Stimulated activated CD8-positive, alpha-beta memory T cell treated with anti-CD3 and anti-CD28 coated beads, Interleukin-4, amount 100 ng/mL, for 4 hours (primary cell): ENCODE measurements at places on chromosomes 16 and 17.

GRCh38 chr17:5344914-5345313 is 62.8 kb downstream of the RABEP1 start:
- DNase-seq = no peak

DNA sequence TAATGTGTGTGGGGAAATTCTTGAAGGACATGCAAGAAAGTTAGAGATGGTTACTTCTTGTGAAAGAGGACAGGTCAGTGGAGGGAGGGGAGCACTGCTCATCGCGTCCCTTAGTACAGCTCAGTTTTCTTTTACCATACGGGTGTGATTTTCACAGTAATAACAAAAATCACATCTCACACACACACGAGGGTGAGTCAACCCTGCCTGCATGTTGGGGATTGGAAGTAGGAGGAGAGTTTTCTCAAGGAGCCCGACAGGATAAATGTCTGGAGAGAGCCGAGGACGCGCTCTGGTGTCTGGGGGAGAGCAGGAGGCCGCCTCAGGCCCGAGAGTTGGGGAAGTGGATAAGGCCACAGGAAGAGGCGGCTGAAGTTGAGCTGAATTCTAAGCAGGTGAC is 16.4 kb downstream of the PLCD3 start:
- DNase-seq = no peak

DNA sequence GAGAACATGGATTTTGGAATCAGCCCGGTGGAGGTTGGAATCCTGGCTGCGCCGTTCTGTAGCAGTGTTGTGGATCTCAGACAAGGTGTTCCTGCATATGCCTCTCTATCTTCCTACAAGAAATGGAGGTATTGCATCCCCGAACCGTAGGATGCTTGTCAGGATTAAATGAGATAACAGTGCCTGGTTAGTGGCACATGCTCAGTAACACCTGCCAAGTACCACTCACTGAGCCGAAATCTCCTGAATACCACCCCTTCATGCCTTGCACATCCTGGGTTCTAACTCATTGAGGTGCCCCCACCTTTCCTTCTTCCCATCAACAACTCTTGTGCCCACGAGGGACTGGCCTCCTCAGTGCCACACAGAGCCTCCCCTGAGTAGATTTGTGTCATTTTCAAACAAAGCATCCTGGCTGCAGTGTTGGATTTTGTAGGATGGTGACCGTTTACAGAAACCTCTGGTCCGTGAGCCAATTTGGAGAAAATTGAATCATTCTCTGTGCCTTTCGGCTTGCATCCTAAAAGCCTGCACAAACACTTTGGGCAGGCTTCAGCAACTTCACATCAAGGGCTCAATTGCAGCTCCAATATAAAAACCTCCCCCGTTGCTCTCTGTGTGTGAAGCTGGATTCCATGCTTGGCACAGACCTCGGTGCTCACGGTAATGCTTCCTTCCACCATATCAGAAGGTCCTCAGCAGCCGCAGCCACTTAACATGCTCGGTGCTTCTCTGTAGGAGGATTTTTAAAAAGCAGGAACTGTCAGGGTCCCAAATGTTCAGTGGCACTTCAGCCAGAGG is 84.2 kb downstream of the WWOX start:
- DNase-seq = no peak

DNA sequence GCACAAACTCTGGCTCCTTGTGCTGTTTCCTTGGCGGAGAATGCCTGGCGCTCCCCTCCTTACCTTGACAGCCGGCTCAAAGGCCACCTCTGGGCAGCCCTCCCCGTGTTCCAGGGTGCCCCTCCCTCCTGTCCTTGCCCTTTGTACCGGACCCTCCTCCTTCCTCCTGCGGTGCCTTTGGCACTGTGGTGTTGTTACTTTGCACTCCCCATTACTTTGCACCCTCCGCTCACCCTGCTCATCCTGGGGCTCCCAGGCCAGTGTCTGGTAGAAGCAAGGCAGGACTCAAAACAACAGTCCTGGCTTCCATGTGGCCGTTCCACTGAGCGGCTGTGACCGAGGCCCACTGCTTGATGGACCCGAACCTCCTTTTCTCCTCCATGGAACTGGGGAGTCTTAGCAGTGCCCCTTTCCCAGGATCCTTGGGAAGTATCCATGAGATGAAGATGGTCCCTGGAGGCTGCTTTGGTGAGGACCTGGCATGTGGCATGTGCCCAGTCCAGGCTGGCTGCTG is 147.8 kb downstream of the CMIP start:
- no peak for DNase-seq

DNA sequence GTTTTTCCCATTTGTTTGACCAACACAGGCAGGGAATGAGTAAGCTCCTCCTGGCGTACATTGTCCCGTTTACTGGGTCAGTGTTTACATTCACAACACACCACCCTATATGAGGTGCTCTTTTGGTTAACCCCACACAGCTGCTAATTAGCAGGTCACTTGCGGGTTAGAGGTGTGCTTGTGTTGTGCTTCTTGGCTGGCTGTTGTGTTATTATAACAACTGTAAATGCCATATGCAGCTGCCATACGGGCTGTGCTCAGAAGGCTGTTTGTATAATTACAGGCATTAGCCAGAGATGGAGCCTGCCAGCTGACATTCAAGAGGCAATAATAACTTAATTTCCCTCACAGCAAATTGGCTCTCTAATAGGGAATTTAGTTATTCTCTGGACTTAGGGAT is 205.1 kb upstream of the ELAC2 start:
- no peak for DNase-seq

GRCh38 chr17:74987909-74988711 is 678 bp downstream of the CDR2L start:
- DNase-seq = no peak
